CD4-positive, alpha-beta T cell treated with Interleukin-15 for 4 hours (primary cell): ENCODE measurements at places on chromosomes 5 and 9.

DNA sequence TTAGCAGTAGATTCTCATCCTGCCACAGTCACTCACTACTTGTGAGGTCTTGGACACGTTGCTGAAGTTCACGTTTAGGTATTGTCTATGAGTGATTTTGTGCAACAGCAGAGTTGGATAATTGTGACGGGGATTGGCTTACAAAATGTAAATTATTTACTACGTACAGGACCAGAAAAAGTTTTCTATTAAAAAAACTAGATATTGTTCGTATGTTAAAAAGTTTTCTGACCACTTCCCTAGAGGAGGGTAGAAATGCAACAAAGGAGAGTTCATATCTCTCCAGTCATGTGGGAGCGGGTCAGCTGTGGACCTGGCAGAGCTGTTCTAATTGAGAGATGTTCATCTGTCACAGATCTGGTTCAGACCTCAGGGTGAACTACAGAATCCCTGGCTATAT is 976.1 kb upstream of the NUDT12 start:
- no peak for DNase-seq

DNA sequence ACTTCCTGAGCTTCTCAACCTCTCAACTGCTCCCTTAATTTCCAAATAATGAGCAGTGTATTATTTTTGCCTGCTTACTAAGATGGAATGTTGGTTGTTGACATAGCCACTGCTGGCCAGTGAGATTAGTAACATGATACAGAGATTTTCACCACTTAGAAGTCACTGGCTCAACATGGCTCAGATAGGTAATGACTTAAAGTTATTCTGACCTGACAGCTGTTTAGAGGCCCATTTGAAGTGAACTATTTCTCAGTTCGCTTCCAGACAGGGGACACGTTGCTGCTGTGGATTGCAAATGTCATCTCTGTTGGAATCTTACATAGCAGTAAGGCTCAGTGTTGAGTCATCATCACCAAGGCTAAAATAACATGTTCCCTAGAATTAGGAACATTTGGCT is 490.2 kb downstream of the TLE4 start:
- DNase-seq, result no peak

- peak; percentile 39 for DNase-seq
Measured at GRCh38 chr5:81506900-81507588, 113.1 kb upstream of the ACOT12 start.

- DNase-seq, result no peak
Measured at GRCh38 chr5:161548487-161549094, 2.1 kb upstream of the GABRB2 start.

DNA sequence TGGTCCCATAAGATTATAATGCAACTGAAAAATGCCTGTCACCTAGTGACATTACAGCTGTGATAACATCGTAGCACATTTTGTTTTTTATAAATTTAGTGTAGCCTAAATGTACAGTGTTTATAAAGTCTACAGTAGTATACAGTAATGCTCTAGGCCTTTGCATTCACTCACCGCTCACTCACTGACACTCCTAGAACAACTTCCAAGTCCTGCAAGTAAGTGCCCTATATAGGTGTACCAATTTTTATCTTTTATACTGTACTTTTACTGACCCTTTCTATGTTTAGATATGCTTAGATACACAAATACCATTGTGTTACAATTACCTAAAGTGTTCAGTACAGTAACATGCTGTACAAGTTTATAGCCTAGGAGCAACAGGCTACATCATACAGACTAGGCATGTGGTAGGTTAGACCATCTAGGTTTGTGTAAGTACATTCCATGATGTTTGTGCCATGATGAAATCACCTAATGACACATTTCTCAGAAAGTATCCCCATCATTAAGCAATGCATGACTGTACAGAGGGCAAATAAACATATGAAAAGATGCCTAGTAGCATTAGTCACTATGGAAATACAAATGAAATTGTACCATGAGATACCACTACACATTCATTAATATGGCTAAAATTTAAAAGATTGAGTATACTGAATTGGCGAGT is 127.6 kb downstream of the TRPM6 start:
- no peak for DNase-seq

DNA sequence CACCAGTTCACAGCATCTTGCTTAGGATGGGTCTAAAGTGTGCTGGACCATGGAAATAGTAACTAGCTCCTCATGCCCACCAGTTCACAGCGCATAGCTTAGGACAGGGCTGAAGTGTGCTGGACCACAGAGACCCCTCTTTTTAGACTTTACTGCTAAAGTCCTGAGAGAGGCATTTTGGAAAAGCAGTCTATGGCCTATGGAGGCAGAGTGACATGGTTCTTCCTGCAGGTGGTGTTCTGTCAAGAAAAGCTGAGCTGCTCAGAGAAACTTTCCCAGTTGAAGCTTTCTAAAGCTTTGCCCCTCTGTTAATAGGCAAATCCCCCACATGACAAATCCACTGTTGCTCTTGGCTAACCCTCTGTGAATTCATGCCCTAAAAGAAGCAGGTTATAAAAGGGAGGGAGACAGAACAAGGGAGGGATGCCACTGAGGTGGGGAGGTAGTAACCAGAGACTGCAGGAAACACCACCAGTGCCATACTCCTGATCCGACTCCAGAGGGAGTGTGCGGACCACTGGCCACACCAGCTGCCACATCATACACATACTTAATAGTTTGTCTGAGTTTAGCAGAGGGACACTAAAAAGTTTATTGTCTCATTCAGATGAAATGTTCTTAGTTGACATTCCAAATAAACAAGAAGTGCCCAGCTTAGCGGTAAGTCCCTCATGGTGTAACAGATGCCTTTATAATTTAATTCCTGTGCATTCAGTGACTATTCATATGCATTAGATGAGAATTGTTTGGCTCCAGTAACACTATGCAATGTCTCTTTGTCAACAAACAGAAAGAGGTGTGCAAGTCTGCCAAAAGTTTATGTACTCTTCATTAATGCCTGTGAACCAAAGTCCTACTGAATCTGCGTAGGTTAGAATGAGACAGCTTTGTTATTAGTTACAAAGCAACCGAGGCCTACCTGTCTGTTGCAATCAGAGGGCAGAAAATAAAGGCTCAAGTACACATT is 236.2 kb upstream of the NFIL3 start:
- DNase-seq, result no peak

DNA sequence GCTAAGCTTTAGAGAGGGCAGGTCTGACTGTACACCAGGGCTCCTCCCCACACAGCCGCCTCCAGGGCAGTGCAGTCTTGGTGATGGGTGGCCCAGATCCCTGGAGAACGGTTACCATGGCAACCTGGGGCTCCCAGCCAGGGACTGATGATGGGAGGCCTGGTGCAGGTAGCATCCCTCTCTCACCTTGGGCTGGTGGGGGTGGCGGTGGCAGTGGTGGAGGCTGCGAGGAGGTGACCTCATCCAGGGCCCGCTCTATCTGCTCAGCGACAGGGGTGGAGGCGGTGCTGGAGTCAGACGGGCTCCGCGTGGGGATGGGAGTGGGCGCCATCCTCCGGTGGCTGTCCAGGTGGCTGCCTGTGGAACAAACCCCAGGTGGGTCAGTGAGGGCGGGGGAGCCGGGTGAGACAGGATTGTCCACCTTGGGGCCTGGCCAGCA is 12.3 kb downstream of the PRR7 start:
- no peak for DNase-seq

GRCh38 chr9:90773617-90774016 is 28.0 kb upstream of the SYK start:
- no peak for DNase-seq
